ENCODE measurements at places on chromosomes 12 and 14.

DNA sequence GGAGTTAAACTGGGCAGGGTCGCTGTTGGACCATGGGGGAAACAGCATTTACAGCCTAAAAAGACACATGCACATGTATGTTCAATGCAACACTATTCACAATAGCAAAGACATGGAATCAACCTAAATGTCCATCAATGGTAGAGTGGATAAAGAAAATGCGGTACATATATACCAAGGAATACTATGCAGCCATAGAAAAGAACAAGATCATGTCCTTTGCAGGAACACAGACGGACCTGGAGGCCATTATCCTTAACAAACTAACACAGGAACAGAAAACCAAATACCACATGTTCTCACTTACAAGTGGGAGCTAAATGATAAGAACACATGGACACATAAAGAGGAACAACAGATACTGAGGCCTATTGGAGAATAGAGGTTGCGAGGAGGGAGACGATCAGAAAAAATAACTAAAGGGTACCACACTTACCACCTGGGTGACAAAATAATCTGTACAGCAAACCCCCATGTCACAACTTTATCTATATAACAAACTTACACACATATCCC is 25.0 kb upstream of the SRP54 start:
- no peak for DNase-seq

DNA sequence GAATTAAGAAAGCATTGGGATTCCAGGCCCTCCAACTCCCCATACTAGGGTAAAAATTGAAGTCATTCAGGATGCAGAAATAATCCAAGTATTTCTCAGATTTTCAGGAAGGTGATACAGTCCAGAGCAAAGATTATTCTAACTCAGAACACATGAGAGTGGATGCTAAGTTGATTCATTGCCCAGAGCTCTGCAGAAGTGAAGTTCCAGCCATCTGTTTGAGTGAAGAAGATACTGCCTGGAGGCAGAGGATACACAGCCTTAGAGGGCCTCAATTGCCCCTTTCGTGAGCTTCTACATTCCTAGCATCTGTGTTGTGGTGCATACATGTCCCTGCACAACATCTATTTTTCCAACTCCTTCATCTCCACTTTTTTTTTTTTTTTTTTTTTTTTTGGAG is 36.9 kb upstream of the SMUG1 start:
- no peak for DNase-seq

DNA sequence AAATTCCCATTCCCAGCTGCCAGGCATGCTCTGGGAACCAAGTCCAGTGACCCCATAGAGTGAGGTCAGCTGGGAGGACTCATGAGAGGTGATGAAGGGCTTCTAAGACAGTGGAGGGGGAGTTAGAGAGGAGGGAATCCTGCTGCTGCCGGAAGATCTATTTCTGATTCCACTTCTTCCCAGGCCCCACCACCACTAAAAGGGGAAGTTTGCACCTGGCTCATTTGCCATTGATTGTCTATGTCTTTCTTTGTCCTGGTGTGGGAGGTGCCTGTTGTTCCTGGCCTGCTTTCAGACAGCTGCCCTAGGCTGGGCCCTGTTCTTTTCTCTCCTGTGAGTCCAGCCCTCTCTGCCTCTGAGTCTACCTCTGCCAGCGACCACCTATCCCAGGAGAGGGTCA is 3.0 kb upstream of the KRT6A start:
- no peak for DNase-seq

- DNase-seq, result no peak
These were observed 49.8 kb downstream of the NUAK1 start for GRCh38 chr12:106088811-106089485.

- peak; percentile 35 for DNase-seq
These were observed 774 bp upstream of the MANSC4 start for GRCh38 chr12:27780612-27781408.
